ENCODE measurements at places on chromosomes 3 and 15. TPM values are rescaled to one million over a fixed set of nuclear protein-coding genes. Genes with fewer than 3 reads are reported as not detected.

DNA sequence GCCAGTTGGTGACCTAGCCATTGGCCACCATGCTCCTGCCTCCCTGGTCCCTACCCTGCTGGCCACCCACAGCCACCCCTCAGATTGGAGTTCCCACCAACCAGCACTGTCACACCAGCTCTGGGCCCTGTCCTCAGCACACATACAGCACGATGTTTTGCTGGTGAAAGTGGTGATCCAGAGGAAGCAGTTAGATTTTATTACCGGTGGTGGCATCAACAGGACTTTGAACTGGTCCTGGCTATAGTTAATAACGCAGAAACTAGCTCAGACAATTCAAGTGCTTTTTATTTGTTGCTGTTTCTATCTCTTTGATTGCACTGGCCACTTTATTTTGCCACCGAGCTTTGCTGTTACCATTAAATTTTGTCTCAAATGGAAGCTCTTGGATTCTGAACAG is 16.4 kb upstream of the KLHL24 start:
- no peak overlapping the region for H3K27ac ChIP-seq
- H3K27me3 ChIP-seq: no peaks in the 10 kb centered on the region
- no peak overlapping the region for H3K4me3 ChIP-seq
- no peaks in the 10 kb centered on the region for H3K4me1 ChIP-seq
- DNase-seq: no peak

DNA sequence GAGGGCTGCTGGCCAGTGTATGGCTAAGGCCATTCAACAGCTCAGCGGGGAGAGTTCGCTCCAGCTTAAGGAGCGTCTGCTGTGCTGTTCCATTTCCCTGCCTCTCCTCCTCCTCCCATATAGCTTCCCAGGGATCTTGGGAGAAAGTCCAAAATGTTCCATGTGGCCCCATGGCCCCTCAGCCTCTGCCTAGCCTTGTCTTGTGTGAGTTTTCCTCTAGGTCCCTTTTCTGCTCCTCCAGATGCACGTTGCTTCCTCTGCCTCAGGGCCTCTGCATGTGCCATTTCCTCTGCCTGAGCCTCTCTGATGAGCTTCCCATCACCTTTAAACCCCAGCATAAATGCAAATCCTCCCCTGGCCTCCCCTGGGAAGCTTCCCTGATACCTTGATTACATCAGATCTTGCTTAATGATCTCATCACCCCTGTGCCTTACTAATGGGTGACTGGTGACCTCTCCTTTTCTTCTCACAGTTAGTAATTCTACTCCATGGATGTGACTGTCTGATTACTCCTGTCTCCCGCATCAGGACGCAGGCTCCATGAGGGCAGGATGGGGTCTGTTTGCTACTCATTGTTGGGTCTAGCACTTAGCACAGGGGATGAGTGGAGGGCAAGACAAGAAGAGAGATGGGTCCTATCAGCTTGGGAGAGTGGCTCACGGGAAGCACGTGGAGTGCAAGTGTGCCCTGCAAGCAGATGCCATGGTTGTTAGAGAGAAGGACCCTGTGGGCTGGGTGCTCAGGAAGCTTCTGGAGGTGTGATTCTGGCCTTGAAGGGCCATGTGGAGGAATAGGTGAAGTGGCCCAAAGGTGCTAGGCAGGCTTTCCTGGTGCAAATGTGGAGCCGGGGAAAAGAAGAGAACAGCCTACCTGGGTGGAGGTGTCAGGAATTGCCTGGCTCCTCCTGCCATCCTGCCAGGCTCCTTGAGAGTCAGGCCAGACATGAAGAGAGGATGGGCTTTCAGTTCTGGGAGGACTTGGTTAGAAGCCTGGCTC is 23.8 kb downstream of the ITGA11 start:
- no peaks in the 10 kb centered on the region for H3K27me3 ChIP-seq
- H3K27ac ChIP-seq: no peak overlapping the region
- no peaks in the 10 kb centered on the region for H3K4me1 ChIP-seq

- H3K4me3 ChIP-seq: no peak overlapping the region
- H3K27ac ChIP-seq: peak overlapping the region; percentile 93
- H3K27me3 ChIP-seq: no peaks in the 10 kb centered on the region
Observed at GRCh38 chr15:69595009-69595791, 142.6 kb downstream of the RPLP1 start.

DNA sequence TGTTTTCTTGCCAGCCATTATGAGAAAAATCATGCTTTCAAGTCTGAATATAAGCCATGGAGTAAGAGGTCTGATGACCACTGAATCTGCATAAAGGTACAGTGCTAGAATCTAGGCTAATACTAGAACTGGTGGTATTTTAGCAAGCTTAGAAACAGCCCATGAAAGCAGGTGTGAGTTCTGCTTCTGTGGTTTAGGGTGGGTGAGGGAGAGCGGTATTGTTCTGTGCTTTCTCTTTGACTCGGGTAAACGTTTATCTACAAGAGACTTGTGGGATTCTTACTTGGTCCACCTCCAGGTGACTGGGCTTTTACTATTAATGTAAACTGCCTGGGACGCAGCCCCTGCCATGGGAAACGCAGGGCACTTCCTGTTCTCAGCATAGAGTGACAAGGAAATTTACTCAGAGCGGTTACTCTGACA is 55.2 kb downstream of the PGPEP1L start:
- peaks cover 19% of the 10 kb centered on the region for H3K36me3 ChIP-seq
- H3K4me3 ChIP-seq: no peak overlapping the region
- no peak for DNase-seq
- peaks cover 29% of the 10 kb centered on the region for H3K4me1 ChIP-seq
- no peaks in the 10 kb centered on the region for H3K27me3 ChIP-seq
- H3K27ac ChIP-seq: peak overlapping the region; percentile 75

DNA sequence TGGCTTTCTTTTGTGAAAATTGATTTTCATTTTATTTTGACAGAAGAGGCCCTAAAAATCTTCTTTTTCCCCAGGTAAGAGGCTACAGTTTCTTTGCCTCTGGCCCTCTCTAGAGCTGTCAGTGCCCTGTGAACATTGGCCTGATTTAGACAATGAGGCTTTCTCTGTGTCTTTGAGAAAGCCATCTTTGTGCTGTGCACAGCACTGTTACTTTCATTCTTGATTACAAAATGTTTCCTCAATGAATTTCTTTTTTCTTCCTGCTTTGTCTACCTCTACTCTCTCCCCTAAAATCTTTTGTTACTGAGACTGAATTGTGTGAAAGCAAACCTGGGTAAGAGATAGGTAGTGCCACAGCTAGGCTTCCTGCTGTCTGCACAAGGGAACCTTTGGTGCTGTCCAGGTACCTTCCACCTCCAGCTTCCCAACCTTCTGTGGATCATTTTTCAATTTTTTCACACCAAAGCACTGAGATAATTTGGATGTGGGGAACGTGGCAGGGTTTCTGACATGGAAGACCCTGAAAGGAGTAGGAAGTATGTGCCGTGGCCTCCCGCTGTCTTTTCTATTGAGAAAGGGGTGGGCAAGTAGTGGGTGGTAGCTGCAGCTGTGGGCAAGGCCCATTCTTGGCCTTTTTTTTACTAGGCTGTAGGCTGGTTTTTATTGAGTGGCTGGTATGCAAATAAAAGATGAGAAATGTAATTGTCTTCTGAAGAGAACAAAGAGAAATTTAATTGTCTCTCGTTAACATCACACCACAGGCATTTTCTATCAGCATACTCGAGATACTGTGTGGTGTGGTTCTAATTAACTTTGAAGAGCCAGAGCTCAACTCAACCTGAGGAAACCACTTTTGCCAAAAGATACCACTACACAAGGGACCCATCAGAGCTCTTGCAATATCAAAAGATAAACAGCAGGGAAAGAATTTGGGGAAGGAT is 21.0 kb downstream of the RAB8B start:
- no peaks in the 10 kb centered on the region for H3K36me3 ChIP-seq
- no peak for DNase-seq
- peaks cover 15% of the 10 kb centered on the region for H3K4me1 ChIP-seq
- H3K4me3 ChIP-seq: no peak overlapping the region
- H3K27ac ChIP-seq: no peak overlapping the region

DNA sequence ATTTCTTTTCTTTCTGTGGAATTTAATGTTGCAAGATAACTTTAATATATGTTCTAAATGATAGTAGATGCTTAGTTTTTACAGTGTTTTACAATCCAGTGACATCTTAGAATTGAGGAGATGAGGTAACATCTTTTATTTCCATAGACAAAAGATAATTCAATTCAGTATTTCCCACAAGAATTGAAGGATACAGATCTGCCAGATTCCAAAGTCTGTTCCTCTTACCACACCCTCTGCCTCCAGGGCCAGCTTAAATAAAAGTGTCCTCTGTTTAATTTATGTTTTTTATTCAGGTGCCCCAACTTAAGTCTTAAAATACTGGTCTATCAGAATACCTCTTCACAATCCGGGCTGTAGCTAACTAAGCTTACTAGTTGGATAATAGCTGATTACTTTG is 6.5 kb downstream of the STT3B start:
- no peaks in the 10 kb centered on the region for H3K36me3 ChIP-seq
- H3K27me3 ChIP-seq: no peaks in the 10 kb centered on the region
- DNase-seq: no peak
- H3K4me1 ChIP-seq: peaks cover 39% of the 10 kb centered on the region
- no peak overlapping the region for H3K4me3 ChIP-seq

- H3K27me3 ChIP-seq: no peaks in the 10 kb centered on the region
- H3K4me1 ChIP-seq: no peaks in the 10 kb centered on the region
Observed at GRCh38 chr3:34198309-34198708, 399.9 kb downstream of the PDCD6IP start.

- no peaks in the 10 kb centered on the region for H3K4me1 ChIP-seq
- H3K27ac ChIP-seq: no peak overlapping the region
- H3K4me3 ChIP-seq: no peak overlapping the region
- H3K36me3 ChIP-seq: no peaks in the 10 kb centered on the region
- DNase-seq: no peak
- H3K27me3 ChIP-seq: no peaks in the 10 kb centered on the region
Observed at GRCh38 chr3:27642796-27643195, 79.3 kb downstream of the EOMES start.

DNA sequence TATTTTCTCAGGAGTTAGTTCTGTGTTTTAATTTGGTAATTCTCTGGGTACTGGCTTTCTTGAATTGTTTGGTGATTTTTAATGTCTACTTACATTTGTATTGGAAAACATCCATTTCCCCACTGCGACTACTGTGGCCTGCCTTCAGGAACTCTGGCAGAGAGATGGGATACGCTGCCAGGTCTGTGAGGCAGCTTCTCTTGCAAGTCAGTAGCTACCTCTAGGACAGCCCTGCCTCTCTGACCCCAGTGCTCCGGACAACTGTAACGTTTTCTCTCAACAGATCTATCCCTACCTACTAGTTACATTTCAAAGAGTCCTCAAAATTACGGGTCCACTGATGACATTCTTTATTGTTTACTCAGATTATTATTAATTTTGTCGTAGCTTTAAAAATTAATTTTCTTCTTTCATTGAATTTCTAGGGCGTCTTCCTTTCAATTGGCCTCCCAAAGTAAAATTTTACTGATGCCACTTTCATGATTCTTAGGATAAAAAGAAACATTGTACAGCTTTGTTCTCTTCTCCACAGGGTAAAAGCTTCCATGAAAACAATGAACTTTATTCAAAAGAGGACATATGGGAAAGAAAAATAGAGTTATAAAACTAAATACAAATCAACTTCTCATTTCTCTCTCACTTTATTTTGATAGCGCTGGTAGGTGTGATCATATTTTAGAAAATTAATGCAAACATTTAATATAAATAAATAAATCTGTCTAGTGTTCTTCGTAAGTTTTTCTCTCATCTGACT is 123.2 kb upstream of the GOLGA8J start:
- no peaks in the 10 kb centered on the region for H3K36me3 ChIP-seq
- no peak overlapping the region for H3K4me3 ChIP-seq

DNA sequence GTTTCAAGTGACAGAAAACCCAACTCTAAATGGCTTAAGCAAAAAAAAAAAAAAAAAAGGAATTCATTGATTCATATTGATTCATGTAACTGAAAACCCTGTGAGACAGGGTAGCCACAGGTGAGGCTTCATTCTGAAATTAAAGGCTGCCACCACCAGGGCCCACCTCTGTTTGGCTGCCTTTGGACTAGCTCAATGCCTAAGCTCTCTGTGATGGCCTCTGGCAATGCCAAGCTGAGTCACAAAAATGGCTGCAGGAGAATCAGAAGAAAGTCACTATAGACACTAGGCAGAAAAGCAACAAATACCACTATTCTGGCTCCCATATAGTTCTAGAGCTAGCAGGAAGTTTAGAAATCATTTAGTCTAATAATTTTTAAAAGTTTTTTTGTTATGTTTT is 38.2 kb upstream of the GYG1 start:
- H3K4me1 ChIP-seq: peaks cover 7% of the 10 kb centered on the region
- no peaks in the 10 kb centered on the region for H3K36me3 ChIP-seq
- H3K4me3 ChIP-seq: no peak overlapping the region
- H3K27ac ChIP-seq: no peak overlapping the region
- H3K27me3 ChIP-seq: no peaks in the 10 kb centered on the region
- DNase-seq: no peak

DUOX2 gene
- total RNA-seq: 32.2 TPM

DNA sequence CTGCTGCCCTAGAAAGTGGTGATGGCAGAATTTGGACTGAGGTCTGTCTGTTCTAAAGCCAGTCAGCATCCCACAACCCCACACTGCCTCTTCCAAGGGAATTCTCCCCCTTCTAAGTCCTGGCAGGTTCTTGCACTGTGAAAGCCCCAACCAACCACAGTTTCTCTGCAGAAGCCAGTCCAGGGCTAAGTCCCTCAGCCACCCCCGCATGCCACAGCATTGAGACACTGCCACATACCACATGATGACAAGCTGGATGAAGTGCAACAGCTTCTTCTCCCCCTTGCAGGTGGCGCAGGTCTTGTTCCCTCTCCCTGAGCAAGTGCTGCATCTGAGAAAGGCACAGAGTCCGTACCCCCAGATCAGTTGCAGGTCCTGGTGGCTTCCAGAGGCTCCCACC is 18.6 kb downstream of the SSUH2 start:
- DNase-seq: no peak
- no peaks in the 10 kb centered on the region for H3K27me3 ChIP-seq
- no peaks in the 10 kb centered on the region for H3K36me3 ChIP-seq

RARB gene
- 0.66 TPM for total RNA-seq

IMPG2 gene
- 0.12 TPM for total RNA-seq

- no peak for DNase-seq
- H3K36me3 ChIP-seq: no peaks in the 10 kb centered on the region
- no peak overlapping the region for H3K4me3 ChIP-seq
- H3K27ac ChIP-seq: no peak overlapping the region
- no peaks in the 10 kb centered on the region for H3K4me1 ChIP-seq
- no peaks in the 10 kb centered on the region for H3K27me3 ChIP-seq
Observed at GRCh38 chr15:65329288-65329983, 25.0 kb downstream of the RNU5B-1 start.
